ENCODE measurements at places on chromosomes 1 and 21.
A peak's percentile ranks its signal among the peaks of the same experiment; 100 is the strongest.

DNA sequence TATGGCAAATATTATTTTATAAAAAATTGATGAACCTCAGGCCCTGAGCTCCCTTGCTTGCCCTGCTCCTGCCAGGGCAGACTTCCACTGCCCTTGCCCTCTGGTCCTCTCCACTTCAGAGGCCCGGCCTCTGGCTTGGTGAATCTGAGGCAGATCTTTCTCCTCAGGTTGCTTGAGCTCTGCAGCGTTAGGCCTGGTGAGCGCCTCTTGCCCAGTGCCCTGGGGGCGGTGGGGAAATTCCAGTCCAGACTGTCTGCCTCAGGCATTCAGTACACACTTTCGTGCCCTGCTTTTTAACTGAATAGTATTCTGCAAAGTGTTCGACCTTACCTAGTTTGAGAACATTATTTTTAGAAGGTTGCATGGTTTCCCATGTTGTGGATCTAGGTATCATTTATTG is 98.2 kb downstream of the PCBP3 start:
- DNase-seq: no peak

DNA sequence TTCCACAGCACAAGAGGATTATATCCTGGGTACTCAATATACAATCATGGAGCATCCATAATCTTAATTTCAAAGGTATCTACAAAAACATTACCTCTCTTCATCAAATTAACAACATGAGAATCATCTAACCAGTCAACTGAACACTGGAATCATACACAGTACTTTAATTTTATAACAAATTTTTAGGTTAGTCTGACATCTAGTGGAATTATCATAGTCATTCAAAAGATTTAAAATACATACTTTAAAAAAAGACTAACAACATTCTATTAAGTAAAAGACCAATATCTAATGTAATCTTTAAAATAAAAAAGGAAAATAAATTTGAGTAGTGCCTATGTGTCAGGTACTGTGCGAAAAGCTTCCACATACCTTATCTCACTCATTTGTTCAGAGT is 16.8 kb upstream of the SH3GLB1 start:
- no peak for DNase-seq

GRCh38 chr1:228284521-228284920 is 76.7 kb downstream of the OBSCN start:
- DNase-seq: no peak

GRCh38 chr1:236301958-236302335 is 20.2 kb upstream of the ERO1B start:
- DNase-seq: no peak

DNA sequence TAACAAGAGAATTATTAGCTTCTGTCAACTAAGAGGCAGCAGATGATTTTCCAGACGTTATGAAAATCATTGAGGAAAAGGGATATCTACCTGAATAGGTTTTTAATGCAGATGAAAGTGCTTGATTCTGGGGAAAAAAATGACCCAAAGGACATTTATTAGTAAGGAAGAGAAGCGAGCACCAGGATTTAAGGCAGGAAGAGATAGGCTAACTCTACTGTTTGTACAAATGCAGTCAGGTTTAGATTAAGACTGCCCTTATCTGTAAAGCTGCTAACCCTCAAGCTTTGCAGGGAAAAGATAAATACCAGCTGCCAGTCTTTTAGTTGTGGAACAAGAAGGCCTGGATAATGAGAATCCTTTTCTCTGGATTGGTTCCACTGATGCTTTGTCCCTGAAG is 33.0 kb upstream of the LRIG2 start:
- no peak for DNase-seq

DNA sequence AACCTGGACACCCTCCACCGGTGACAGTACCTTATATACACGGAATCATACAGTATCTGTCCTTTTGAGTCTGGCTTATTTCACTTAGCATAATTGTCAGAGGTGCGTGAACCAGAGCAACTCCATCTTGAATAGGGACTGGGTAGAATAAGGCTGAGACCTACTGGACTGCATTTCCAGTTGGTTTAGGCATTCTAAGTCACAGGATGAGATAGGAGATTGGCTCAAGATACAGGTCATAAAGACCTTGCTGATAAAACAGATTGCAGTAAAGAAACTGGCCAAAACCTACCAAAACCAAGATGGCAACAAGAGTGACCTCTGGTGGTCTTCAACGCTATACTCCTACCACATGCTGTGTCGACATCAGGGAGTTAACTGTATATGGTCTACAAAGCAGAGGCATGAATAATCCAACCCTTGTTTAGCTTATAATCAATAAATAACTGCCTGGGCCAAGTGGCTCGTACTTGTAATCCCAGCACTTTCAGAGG is 1.4 kb upstream of the FDPS start:
- DNase-seq: no peak

GRCh38 chr1:23619299-23620188 is 60.2 kb upstream of the ID3 start:
- DNase-seq: no peak

DNA sequence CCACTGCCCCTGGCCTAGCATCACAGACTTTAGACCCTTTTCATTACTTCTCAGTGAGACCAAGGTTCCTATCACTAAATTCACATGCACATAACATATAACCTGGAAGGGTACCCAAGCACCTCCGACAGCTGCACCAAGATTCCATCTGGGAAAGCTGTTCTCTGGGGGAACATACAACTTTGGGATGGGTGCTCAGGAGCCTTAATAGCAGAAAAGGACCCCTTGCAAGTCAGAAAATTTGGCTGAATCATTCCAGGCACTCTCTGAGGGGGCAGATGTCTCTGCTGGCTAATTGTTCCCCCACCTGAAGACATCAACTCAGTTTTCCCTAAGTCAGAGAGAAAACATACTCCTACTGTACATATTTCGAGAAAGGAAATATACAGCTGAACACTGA is 41.3 kb upstream of the PSEN2 start:
- no peak for DNase-seq

DNA sequence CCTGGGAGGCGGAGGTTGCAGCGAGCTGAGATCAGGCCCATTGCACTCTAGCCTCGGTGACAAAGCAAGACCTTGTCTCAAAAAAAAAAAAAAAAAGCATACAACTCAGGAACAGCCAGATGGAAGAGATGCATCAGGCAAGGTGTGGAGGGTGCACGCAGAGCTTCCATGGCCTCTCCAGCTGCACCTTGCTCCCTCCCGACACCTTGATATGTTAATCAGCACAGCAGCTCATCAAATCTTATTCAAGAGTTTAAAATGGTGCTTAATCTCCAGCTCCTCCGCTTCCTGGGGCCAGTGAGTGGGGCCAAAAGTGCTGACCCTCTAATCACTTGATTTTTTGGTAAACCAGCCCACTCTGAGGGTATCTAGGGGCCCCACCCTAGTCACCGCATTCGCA is 29.3 kb upstream of the FAM89A start:
- DNase-seq: no peak

DNA sequence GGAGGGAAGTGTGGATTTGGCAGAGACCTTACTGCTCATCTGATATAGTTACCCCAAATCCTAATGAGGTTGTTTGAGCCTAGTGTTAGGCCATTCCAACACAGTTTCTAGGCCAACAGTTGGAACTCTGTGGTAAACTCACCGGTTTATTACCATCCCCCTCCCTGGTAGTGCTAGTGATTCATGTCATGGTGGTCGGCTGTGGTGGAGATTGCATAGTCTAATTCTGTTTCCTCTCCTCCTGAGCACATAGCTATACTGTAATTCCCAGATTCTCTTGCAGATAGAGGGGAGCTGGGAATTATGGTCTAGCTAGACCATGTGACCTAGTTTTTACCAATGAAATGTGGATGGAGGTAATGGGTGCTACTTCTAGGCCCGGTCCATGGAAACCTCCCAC is 123.7 kb upstream of the KIF26B start:
- DNase-seq: no peak

- DNase-seq: no peak
These were observed 92.1 kb upstream of the ARTN start for GRCh38 chr1:43841321-43842174.

- no peak for DNase-seq
These were observed 43.5 kb downstream of the MORN1 start for GRCh38 chr1:2347896-2348295.

DNA sequence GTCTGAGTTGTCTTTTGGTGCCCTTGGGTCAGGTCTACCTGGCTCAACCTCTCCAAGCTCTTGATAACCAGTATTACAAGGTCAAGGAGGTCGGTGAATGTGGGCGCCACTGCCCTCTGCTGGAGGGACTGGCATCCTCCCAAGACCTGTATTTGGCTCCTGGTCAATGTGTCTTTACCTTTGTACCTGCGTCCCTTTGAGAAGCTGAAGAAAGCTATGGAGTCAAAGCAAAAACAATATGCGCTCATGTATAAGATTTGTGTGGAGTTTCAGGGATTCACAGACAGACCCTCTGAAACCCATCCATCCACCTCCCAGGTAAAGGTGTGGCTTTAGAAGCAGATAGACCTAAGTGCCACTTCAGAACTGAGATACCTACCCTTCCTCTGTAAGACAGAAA is 61.8 kb upstream of the NBL1 start:
- peak; percentile 20 for DNase-seq

DNA sequence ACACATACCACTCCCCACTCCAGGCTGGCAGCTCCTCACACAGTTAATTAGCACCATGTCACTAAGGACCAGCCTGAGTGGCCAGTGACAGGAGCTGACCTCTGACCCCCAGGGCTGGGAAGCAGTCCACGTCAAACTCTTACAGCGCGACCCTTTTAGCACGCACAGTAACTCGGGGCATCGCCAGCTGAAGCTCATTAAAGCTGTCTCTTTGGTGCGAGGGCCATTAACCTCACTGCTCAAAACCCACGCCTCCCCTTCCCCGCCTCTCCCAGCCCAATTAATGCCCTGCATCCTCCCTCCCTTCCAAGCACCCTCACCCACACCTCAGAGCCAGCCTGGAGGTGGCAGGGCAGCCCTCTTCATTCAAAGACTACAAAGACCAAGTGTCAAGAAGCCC is 31.7 kb downstream of the DMAP1 start:
- DNase-seq: no peak

GRCh38 chr21:16667395-16667794 is 845.4 kb upstream of the CXADR start:
- no peak for DNase-seq

GRCh38 chr1:201714542-201715329 is 114.2 kb upstream of the IPO9 start:
- DNase-seq: no peak

- DNase-seq: no peak
These were observed 30.2 kb downstream of the USP1 start for GRCh38 chr1:62467092-62467491.

- no peak for DNase-seq
These were observed 171.6 kb upstream of the KAZN start for GRCh38 chr1:14426854-14427253.

- no peak for DNase-seq
These were observed 48.9 kb upstream of the CAPZB start for GRCh38 chr1:19534281-19534680.

DNA sequence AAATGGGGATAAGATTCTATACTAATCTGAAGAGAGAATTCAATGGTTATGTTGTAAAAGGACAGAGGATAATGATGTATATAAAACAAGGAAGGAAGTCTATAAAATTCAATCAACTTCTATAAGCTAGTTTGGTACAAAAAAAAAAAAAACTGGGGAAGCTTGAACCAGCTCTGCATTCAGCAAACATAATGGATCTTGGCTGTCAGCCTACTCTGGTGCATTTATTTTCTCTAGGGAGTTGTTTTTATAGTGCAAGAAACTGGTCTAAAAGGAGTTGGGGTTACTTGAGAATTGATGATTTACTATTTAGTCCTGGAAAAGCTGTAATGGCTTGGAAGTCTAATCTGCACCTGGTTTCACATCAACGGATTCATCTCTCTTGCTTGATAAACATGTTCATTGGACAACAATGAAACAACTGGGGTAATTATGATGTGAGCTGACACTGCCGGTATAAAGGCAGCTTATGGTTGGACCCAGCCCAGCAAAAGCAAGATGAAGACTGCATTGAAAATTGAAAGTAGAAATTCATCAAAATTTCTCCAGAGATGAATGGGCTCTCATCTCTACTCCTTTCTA is 199.4 kb upstream of the NRIP1 start:
- no peak for DNase-seq

DNA sequence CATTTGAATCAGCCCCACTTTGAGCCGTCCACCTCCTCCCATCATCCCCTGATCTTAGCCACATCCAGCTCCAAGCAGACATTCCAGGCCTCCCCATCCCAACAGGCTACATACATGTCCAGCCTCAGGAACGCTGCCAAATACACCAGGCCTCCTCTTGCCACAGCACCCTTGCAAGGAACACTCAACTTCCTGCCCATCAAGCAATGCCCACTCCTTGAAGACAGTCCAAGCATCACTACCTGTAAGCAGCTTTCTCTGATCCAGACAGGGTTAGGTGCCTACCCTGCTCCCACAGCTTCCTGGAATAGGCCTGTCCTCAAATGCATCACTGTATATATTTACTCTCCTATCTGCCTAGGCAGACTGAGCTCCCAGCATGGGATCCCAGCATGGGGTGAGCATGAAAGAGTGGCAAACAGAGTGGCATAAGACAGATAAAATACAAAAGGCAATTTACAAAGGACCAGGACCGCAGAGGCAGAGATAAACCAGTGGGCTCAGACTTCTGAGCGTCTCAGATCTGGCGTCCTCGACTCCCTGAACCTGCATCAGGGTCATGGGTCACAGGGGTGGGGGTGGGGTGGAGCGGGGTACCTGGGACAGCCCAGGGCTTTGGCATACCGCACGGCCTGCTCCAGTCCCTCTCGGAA is 816 bp downstream of the HYI start:
- DNase-seq: no peak
